ENCODE measurements at places on chromosomes 11 and 22.

DNA sequence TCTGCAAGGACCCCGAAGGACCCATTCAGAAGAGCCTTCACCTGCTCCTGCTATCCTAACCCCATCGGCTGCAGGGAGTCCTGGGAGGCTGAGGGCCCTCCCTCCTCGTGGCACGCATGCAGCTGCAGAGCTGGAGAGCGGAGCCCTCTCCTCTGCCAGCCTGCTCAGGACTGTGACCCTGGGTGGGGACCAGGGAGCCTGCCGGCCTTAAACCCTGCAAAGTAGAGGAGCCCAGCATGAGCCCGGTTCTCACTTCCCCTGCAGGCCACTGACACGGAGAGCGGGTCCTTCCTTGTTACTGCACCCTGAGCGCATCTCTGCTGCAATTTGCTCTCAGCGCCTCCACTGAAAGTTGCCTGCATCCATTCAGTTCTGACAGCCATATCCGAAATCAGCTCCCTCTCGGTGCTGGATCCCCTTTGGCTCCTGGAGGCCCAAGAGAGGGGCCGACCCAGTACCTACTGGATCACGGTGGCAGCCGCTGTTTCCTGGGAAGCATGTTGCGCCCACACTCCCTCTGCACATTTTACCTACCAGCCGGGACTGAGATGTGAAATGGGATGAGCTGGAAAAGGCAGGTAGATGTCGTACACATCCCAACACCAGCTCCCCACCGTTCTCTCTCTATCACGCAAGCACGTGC, 312.1 kb downstream of the NTM start:
- no peak for DNase-seq

DNA sequence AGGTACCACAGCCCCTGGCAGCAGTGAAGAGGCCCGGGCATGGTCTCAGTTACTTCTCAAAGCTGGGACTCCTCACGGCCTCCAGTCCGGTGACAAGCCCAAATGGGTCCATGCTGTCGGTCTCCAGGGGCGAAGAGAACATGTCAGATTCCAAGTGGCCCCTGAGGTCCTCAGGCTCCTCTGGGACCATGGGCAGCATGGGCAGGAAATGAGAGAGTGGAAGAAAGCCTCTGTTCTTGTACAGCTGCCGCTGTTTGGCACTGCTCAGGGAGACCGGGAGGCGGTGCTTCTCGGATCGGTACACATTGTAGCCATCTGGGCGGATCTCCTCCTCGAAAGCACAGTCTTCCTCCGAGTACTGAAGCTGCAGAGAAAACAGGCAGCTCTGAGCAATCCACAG, 4.6 kb downstream of the FGF19 start:
- no peak for DNase-seq

DNA sequence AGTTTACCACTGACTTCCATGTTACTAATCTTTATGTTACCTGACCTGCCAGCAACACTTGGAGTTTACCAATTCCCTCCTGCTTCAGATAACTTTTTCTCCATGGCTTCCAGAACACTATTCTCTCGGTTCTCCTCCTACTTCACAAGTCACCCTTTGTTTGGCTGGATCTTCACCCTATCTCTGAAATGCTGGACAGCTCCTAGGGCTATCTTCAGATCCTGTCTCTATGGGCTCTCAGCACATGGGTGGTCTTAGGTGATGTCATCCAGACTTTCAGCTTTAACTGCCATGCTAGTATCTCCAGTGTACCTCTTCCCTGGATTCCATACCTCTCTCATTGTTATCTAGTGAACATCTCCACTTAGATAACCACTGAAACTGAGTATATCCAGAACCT, 12.2 kb upstream of the VWCE start:
- no peak for DNase-seq

DNA sequence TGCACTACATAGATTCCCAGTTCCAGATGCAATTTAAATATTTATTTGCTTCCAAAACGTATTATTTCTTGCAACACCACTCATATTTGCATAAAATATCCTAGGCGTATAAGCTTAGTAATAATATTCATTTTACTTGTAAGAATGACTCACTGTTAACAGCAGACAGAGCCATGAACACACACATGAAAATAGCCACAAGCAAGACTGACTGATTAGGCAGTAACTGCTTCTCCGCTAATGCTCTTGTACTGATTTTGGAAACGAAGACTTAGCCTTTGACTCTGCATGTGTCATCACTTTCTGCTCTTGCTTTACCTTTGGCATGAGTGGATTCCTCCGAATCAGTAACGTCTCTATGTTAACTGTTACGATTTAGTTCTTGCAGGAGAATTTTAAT, 6.0 kb downstream of the OR10Q1 start:
- DNase-seq, result no peak

Data from activated naive CD4-positive, alpha-beta T cell (primary cell).